ENCODE measurements at places on chromosomes 16 and 17. TPM values are rescaled to one million over a fixed set of nuclear protein-coding genes. Genes with fewer than 3 reads are reported as not detected.

Gene CFAP97D1
- total RNA-seq: not detected

Gene LRRC37A
- 8.6 TPM for total RNA-seq

Gene SPIRE2
- total RNA-seq: 46.3 TPM

Gene KRTAP4-6
- total RNA-seq: not detected

- peaks cover 49% of the 10 kb centered on the region for H3K27me3 ChIP-seq
- no peak overlapping the region for H3K27ac ChIP-seq
- no peak for DNase-seq
- H3K4me3 ChIP-seq: no peak overlapping the region
- no peaks in the 10 kb centered on the region for H3K36me3 ChIP-seq
- no peaks in the 10 kb centered on the region for H3K4me1 ChIP-seq
These were observed 142.9 kb upstream of the NUDT7 start for GRCh38 chr16:77579351-77579891.

DNA sequence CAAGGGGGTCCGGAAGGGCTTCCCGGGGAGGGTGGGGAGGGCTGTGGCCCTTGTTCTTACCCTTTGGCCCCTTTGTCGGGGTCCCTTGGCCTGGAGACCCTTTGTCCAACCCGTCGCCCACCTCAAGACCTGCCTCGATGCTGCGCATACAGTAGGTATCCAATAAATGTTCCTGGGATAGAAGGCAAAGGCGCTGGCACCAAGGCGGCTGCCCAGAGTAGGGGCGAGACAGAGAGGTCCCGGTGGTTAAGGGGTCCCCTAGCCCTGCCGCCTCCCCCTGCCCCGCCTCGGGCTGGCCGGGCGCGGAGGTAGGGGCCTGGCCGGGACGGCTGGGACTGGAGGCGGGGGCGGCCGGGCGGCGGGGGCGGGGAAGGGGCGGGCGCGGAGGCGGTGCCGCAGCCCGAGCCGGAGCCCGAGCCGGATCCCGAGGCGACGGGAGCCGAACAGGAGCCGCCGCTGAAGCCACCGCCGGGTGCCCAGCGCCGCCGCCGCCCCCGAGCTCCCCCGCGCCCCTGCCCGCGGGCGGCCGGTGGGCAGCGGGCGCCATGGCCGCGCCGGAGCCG, at the start of gene NHERF2:
NHERF2 (plus strand) TSS at position 442 of the 563 bp plus-strand sequence; CDS start at position 546, 104 bp downstream.
- peaks cover 24% of the 10 kb centered on the region for H3K27me3 ChIP-seq
- no peak within 1 kb of the TSS for H3K27ac ChIP-seq
- peak within 1 kb of the TSS; percentile 74 for H3K4me3 ChIP-seq

DNA sequence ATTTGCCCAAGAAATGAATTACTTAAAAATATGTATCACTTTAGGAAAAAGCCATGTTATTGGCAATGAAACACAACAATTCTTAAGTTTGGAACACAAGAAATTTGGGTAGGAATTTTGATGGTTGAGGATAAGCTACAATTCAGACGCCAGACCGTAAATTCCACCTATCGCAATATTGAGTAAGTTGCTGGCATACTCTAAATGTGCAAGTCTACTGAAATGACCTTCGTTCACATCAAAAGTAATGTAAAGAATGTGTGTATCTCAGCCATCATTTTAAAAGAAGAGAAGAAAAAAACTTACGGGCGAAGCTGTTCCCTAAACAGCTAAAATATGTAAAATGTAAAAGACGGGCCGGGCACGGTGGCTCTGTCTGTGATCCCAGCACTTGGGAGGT, 33.4 kb downstream of the UBE2G1 start:
- no peak overlapping the region for H3K4me3 ChIP-seq
- DNase-seq: no peak
- H3K4me1 ChIP-seq: peaks cover 44% of the 10 kb centered on the region

DNA sequence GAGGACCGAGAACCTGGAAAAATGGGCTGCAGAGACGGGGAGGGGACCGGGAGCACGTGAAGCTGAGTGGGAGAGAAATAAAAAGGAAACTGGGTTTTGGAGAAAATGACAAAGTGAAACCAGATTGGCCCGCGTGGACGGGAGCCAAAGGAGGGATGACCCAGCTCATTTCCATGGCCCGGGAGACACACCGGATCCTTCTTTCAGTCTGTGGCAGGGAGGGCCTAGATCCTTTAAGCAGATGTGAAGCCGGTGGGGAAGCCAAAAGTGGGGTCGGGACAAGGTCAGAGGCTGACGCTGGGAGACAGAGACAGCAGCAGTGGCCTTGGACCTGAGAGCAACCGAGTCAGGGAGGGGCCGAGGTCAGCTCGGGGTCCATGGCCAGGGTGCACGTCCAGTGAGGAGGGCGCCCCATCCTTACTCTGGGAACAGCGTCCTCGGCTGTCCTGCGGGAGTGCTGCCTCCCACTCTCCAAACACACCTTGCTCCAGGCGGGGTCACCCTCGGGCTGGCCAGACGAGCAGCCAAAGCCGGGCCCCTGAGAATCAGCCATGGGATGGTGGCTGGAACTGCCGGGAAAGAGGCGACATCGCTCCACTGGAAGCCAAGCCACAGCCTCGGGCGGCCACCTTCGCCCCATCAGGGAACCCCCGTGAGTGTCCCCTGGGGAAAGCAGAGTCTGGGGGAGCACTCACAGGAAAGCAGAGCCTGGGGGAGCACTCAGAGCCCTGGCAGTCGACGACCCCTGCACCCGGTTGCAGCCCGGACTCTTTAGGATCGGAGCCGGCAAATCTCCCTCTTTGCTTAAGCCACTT, 17.3 kb downstream of the CA5A start:
- H3K4me1 ChIP-seq: no peaks in the 10 kb centered on the region
- peaks cover 4% of the 10 kb centered on the region for H3K36me3 ChIP-seq
- no peak for DNase-seq
- no peak overlapping the region for H3K4me3 ChIP-seq
- H3K27ac ChIP-seq: no peak overlapping the region

- DNase-seq: no peak
- H3K36me3 ChIP-seq: peaks cover 26% of the 10 kb centered on the region
These were observed 11.8 kb downstream of the GGA3 start for GRCh38 chr17:75249564-75249963.

GRCh38 chr17:50027172-50027880, 28.6 kb upstream of the ITGA3 start:
- H3K4me1 ChIP-seq: peaks cover 41% of the 10 kb centered on the region
- H3K4me3 ChIP-seq: peak overlapping the region; percentile 68
- peak; percentile 97 for DNase-seq
- H3K27me3 ChIP-seq: no peaks in the 10 kb centered on the region
- H3K36me3 ChIP-seq: peaks cover 34% of the 10 kb centered on the region
- peak overlapping the region; percentile 85 for H3K27ac ChIP-seq

- DNase-seq: no peak
- H3K27ac ChIP-seq: peak overlapping the region; percentile 73
- peak overlapping the region; percentile 82 for H3K4me3 ChIP-seq
- H3K27me3 ChIP-seq: no peaks in the 10 kb centered on the region
- H3K36me3 ChIP-seq: peaks cover 66% of the 10 kb centered on the region
These were observed 1.5 kb downstream of the IST1 start for GRCh38 chr16:71896764-71897368.

GRCh38 chr17:21573961-21574610, 118.2 kb upstream of the KCNJ18 start:
- no peak overlapping the region for H3K27ac ChIP-seq
- H3K36me3 ChIP-seq: no peaks in the 10 kb centered on the region
- no peaks in the 10 kb centered on the region for H3K4me1 ChIP-seq
- no peaks in the 10 kb centered on the region for H3K27me3 ChIP-seq

DNA sequence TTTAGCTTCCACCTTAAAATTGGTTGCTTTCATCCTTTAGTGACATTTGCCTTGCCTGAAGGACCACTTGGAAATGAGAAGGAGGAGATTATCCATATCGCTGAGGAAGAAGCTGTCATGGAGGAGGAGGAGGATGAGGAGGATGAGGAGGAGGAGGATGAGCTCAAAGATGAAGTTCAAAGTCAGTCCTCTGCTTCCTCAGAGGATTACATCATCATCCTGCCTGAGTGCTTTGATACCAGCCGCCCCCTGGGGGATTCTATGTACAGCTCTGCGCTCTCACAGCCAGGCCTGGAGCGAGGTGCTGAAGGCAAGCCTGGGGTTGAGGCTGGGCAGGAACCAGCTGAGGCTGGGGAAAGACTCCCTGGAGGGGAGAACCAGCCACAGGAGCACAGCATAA, 11.5 kb upstream of the TMEM106A start:
- H3K27ac ChIP-seq: no peak overlapping the region
- DNase-seq: no peak
- H3K4me3 ChIP-seq: no peak overlapping the region

- H3K4me3 ChIP-seq: no peak overlapping the region
- peaks cover 11% of the 10 kb centered on the region for H3K4me1 ChIP-seq
- no peak for DNase-seq
- no peak overlapping the region for H3K27ac ChIP-seq
These were observed 22.4 kb downstream of the LSM12 start for GRCh38 chr17:44044071-44044470.

DNA sequence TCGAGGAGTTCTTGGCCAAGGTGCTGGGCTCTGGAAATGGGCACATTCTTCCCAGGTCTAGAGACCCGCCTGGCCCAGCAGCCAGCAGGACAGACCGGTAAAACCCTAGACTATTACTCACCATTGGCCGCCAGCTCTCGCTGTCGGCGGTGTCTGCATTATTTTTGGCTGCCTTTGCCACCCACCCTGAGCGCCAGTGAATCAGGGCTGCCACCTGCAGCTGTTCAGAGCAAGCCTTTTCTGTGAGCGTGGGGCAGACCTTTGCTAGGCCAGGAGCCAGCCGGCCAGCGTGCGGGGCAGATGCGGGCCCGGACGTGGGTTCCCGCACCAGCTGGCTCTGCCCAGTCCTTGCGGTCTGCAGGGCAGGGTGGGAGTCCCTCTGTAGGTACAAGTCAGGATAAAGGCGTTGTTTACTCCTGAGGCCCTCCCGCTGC, 15.8 kb upstream of the CLEC18A start:
- H3K27me3 ChIP-seq: no peaks in the 10 kb centered on the region
- no peak overlapping the region for H3K4me3 ChIP-seq
- no peak for DNase-seq
- H3K4me1 ChIP-seq: no peaks in the 10 kb centered on the region
- peaks cover 13% of the 10 kb centered on the region for H3K36me3 ChIP-seq

- H3K36me3 ChIP-seq: no peaks in the 10 kb centered on the region
- no peaks in the 10 kb centered on the region for H3K27me3 ChIP-seq
- H3K4me1 ChIP-seq: peaks cover 14% of the 10 kb centered on the region
- DNase-seq: no peak
- no peak overlapping the region for H3K4me3 ChIP-seq
These were observed 30.8 kb downstream of the AATF start for GRCh38 chr17:36979565-36979941.

- peak; percentile 23 for DNase-seq
- H3K4me3 ChIP-seq: peak overlapping the region; percentile 90
- no peaks in the 10 kb centered on the region for H3K27me3 ChIP-seq
These were observed 658 bp downstream of the RAB5C start for GRCh38 chr17:42153919-42154742.

GRCh38 chr17:44997733-44998520, 29.8 kb upstream of the C1QL1 start:
- H3K27ac ChIP-seq: no peak overlapping the region
- peaks cover 77% of the 10 kb centered on the region for H3K27me3 ChIP-seq
- no peaks in the 10 kb centered on the region for H3K36me3 ChIP-seq
- H3K4me3 ChIP-seq: no peak overlapping the region
- H3K4me1 ChIP-seq: peaks cover 8% of the 10 kb centered on the region

DNA sequence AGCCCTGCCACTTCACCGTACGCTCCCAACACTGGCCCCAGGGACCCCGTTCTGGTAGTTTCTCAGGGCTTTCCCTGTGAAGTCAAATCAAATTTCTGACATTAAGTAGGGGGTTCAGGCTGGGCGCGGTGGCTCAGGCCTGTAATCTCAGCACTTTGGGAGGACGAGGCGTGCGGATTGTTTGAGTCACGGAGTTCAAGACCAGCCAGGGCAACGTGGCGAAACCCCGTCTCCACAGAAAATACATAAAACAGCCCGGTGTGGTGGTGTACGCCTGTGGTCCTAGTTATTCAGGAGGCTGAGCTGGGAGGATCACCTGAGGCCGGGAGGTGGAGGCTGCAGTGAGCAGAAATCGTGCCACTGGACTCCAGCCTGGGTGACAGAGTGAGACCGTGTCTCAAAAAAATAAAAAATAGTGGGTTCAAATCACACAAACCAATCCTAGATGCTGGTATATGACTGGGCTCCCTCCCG, 632 bp downstream of the CYBC1 start:
- H3K27ac ChIP-seq: no peak overlapping the region
- H3K36me3 ChIP-seq: peaks cover 38% of the 10 kb centered on the region
- peak overlapping the region; percentile 83 for H3K4me3 ChIP-seq
- no peaks in the 10 kb centered on the region for H3K27me3 ChIP-seq
- no peak for DNase-seq
